ENCODE measurements at places on chromosomes 4 and X.

GRCh38 chrX:146055733-146056132, 238.1 kb downstream of the SLITRK2 start:
- DNase-seq = no peak

DNA sequence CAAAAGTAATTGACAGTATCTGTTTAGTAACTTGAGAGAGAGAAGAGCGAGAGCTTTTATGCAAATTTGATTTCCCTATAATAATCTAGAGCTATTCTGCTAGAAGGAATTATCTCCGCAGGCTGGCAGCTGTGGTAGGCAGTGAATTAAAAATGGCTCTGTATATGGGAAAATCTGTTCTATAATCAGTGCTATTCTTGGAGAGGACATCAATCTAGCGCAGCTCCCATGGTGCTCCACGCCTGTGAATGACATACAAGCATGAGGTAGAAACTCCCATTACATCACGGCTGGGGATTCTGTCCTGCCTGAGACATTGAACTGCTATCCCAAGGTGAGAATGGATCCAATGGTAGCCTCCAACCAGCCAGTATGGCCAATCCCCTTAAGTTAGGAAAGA, 179.0 kb downstream of the DHX15 start:
- DNase-seq = no peak

- DNase-seq = no peak
These were observed 83.6 kb upstream of the TTC29 start for GRCh38 chr4:147029296-147029695.

DNA sequence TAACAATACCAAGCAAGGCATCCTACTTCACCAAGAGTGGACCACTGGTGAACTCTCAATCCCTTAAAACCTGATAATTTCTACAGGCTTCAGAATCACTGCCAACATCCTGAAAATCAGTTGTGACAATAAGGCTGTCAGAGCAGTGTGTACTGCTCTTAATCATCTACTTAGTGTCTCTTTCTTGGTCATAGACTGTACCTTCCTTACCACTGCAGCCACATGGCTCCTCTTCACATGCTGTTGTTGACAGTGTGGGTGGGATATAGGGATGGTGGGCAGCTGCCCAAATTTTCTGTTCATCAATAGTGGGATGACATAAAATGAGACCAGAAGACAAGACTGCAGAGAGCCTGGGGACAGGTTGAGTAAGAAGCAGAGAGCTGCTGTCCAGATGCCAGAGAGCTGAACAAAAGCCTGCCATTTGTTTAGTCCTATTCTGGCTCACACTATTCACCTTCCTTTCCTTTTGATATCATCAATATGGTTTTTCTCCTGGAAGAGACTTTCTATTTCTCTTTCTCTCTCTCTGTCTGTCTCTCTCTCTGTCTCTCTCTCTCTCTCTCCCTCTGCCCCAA, 178.9 kb downstream of the MGST2 start:
- DNase-seq = no peak
